ENCODE measurements at places on chromosomes 4 and X.
A peak's percentile ranks its signal among the peaks of the same experiment; 100 is the strongest.

GRCh38 chr4:89056953-89057398 is at the start of gene FAM13A:
Gene FAM13A (minus strand): TSS chr4:89057185. CDS start chr4:89056964, 221 bp downstream.
- DNase-seq: peak; percentile 94

DNA sequence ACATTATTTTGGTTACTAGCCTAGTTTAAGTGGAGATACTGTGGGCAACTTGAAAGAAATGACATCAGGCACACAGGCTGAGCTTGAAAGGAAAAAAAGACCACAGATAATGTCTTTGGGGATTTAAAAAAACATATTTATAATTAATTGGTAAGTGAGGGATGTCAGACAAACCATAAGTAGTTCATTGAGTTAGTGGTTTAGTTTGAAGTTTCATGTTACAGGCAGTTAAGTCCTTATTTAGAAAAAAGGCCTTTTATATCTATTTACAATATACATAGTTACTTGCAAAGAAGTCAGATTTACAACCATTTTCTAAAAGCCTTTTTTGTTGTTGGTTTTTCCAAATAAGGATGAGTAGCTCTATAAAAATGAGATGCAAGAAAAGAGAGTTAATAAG is 89.2 kb downstream of the CDS1 start:
- DNase-seq: no peak

GRCh38 chrX:43860646-43861370 is 21.4 kb downstream of the MAOB start:
- DNase-seq: no peak

GRCh38 chr4:126268106-126268505 is 953.4 kb downstream of the FAT4 start:
- DNase-seq: no peak

DNA sequence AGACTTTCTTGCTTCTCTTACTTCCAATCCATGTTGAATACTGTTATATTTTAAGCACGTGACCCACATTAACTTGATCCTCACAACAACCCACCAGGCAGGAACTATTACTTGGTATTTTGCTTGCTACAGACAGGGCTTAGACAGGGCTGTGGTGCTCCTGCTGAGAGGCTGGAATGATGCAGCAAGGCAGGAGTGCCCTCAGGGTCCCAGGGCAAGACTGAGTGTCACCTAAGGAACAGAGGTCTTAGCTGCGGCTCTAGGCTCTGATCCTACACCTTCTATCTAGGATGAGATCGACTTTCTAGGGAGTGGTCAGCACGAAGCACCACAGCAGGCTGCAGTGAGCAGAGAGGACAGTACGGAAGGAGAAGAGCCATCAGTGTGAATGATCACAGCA is 20.0 kb downstream of the TAPT1 start:
- DNase-seq: no peak

DNA sequence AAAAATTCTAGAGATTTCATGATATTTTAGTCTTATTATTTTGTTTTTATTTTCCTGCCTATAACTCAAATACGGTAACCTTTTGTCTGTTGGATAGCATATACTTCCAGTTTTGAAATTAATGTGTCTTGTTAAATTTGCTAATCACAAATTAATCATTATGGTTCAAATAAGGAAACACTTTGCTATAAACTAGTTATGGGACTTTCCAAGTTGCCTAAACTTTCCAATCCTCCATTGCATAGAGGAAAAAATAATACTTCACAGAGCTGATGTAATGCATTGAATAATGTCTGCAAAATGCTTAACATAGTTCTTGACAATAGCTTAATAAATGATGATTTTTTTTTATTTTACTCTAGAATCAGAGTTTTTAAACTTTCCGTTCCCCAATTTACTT is 4.7 kb downstream of the GUCY1B1 start:
- DNase-seq: no peak

GRCh38 chrX:45743081-45743533 is 542.4 kb upstream of the DIPK2B start:
- peak; percentile 59 for DNase-seq

DNA sequence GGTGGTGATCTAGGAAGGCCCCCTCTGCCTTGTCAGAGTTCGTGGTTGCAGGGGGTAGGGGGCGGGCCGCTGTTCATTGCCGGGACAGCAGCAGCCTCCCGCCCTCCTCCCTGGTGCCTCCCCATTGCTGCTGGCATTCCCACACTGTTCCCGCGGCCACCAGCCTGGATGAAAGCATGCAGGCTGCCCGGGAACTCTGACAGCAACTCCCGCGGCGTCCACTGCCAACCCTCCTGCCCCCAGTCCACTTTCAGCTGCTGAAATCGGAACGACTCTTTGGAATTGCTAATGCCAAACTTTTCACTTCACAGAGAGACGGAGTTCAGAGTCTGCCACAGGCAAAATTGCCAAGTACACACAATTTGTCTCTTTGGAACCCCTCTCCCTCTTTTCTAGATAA is 121.9 kb downstream of the BEND2 start:
- no peak for DNase-seq

DNA sequence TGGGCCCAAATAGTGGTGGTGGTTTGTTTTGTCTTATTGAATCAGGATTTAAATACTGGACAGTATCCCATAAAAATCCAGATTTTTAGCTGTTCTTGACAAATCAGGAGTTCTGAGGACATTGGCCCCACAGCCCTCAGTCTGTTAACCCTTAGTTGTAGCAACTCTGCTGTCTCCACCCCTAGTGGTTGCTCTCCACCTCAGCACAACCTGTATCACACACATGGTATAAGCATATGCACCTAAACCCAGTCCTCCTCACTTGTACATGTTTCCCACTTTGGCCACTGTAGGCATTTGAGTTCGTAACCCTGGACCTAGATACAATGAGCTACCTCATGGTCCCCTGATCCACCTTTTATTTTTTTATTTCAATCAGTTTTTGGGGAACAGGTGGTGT is 75.9 kb downstream of the MRPL1 start:
- no peak for DNase-seq

- DNase-seq: no peak
Measured at GRCh38 chr4:121228848-121229247, 64.7 kb upstream of the TNIP3 start.

GRCh38 chr4:3040452-3041191 is 33.7 kb downstream of the HTT-AS start:
- no peak for DNase-seq

DNA sequence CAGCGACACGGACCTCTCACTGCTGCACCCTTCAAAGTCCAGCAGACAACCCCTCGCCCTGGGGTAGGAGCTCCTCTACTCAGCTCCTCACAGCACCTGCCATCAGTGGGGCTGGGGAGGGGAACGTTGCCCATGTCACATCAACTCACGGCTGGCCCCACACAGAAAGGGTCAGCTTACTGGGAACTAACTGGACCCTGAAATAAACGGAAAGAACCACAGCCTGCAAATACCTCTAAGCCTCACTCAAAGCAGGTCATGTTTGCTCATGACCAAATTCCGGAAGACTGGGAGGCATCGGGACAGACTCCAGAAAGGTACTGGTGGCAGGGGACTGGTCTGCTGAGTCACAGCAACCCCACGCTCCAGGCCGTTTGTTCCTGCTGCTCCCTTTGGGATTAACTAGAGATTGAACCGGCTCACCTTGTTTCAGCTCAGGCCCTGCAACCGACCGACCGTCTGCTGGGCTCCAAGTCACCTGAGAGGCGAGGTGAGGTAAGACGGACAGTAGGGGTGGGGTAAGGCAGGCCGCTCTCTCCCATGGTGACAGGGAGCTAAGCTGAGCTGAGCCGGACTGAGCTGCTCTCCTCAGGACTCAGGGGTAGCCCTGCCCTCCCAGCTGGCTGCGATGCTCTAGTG is 5.6 kb downstream of the G6PD start:
- no peak for DNase-seq

DNA sequence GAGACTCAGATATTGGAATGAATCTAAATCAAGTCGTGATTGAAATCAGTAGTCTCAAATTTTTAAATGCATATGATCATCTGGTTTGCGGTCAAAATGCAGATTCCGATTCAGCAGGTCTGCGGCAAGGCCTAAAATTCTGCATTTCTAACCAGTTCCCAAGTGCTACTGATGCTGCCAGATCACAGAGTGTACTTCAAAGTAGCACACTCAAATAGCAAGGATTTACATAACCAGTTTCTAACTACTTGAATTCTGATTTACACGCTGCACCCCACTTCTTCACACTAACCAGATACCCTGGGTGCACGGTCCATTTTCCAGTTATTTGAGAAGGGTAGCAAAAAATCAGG is 752 bp downstream of the MBTPS2 start:
- DNase-seq: no peak

GRCh38 chrX:368811-369562 is 17.7 kb downstream of the PPP2R3B start:
- no peak for DNase-seq

- DNase-seq: no peak
Measured at GRCh38 chr4:18695733-18696527, 674.4 kb upstream of the LCORL start.

DNA sequence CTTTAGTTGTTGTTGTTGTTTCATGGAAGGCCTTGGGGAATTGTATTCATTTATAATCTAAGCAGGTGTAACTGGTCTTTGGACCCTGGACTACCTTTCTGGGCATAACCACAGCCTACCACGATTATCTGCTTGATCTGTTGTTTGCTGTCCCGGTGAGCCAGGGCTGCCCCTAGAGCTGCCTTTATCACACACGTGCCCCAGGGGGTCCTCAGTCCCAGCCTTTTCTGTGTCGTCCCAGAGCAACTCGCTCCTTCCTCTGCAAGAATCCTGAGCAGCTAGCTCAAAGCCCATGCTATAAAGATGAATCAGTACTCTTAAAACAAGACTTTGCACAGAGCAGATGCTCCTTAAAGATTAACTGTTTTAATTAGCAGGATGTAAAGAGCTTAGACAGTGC is 273.2 kb downstream of the EVC2 start:
- no peak for DNase-seq

DNA sequence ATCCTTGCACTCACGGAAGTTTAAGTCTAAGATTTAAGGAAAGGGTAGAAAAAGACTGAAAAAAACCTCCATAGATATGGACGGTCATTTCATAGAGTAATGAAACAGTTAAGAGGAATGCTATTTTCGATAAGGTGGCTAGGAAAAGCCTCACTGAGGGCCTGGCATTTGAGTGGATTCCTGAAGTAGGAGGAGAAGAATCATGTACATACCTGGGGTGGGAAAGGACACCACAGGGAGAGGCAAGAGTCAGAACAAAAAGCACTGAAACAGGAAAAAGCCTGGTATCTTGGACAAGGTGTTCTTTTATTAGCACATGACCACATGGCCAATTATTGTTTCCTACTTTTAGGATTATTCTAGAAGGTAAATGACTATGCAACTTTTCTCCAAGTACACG is 547.2 kb upstream of the DIPK2B start:
- no peak for DNase-seq
